ENCODE measurements at places on chromosomes 16 and 17. TPM values are rescaled to one million over a fixed set of nuclear protein-coding genes. Genes with fewer than 3 reads are reported as not detected.

DNA sequence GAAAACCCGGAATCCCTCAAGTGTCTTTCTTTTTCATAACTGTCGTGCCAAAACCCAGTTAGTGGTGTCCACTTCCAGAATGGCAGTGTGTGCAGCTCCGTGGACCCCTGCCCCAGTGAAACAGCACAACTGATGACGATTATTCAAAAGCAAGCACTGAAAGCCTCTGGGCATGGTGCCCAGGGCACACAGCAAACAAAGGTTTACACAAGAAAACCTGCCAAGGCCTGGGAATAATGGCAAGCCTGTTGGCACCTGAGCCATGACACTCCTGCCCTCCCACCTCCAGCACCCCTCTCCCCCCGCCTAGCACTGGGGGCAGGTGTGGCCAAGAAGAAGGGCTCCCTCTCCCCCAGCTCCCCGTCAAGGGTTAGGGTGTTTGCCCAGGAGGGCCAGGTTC lies 2.8 kb downstream of the PKMYT1 start:
- peaks cover 13% of the 10 kb centered on the region for H3K4me1 ChIP-seq
- H3K4me3 ChIP-seq, result no peak overlapping the region
- peaks cover 2% of the 10 kb centered on the region for H3K27me3 ChIP-seq
- no peaks in the 10 kb centered on the region for H3K36me3 ChIP-seq

ABCC12 gene
- 0.25 TPM for total RNA-seq

GRCh38 chr17:32117399-32117798 lies 24.9 kb upstream of the RHOT1 start:
- H3K27me3 ChIP-seq, result no peaks in the 10 kb centered on the region
- H3K4me3 ChIP-seq, result no peak overlapping the region
- H3K36me3 ChIP-seq, result no peaks in the 10 kb centered on the region
- H3K4me1 ChIP-seq, result no peaks in the 10 kb centered on the region
- H3K27ac ChIP-seq, result no peak overlapping the region
- DNase-seq, result no peak

C17orf50 gene
- not detected for total RNA-seq

PRSS53 gene
- total RNA-seq, result 0.51 TPM

DNA sequence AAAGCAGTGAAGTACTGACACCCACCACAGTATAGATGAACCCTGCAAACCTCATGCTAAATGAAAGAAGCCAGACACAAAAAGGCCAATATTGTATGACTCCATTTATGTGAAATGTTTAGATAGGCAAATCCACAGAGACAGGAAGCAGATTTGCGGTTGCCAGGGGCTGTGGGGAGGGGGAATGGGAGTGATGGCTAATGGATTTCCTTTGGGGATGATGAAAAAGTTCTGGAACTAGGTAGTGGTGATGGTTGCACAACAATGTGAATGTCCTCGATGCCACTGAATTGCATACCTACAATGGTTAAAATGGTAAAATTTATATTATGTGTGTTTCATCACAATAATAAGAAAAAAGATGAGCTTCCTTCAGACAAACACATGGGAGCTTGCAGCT lies 28.4 kb upstream of the WFIKKN2 start:
- H3K27me3 ChIP-seq, result no peaks in the 10 kb centered on the region
- peaks cover 53% of the 10 kb centered on the region for H3K4me1 ChIP-seq
- DNase-seq, result no peak

DNA sequence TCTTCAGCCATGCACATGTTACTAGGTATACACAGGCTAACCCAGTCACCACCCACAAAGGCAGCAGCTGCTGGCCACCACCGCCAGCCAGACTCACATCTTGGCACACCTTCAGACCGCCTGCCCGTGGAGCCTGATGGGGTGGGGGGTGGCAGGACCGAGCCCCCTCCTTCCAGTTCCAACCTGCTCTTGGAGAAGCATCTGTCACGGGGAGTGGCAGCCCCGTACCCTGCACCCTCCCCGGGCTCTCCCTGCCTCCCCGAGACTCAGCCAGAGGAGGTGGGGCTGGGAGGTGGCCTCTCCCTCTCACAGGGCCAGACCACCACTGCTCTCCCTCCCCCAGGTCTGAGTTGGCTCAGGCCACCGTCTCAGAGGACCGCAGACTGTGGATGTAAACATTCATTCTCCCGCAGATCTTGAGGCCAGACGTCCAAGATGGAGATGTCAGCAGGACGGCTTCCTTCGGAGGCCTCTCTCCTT lies 11.3 kb upstream of the RBFOX3 start:
- H3K27me3 ChIP-seq, result peaks cover 9% of the 10 kb centered on the region
- no peaks in the 10 kb centered on the region for H3K4me1 ChIP-seq
- no peak overlapping the region for H3K4me3 ChIP-seq

TPSAB1 gene
- 1.1 TPM for total RNA-seq

OSGIN1 gene
- total RNA-seq, result 47.2 TPM

DNA sequence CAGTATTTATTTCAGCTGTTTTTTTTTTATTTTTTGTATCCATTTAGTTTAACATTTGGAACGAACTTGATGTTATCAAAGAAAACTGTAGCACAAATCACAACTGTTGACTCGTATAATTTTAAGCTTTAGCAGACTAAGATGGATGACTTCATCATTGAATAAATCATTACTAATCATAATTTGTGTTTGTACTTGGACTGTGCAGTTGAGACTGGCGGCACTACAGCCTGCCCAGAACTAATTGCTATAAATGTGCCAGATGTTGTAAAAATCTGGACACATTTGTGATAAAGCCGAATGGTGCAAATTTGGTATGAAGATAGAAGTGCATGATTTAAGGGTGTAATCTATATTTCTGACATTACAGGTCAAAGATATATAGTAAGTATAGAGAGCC lies 897.7 kb upstream of the CDH8 start:
- H3K27me3 ChIP-seq, result no peaks in the 10 kb centered on the region
- no peak for DNase-seq
- H3K27ac ChIP-seq, result no peak overlapping the region

HP gene
- 13,922 TPM for total RNA-seq

DNA sequence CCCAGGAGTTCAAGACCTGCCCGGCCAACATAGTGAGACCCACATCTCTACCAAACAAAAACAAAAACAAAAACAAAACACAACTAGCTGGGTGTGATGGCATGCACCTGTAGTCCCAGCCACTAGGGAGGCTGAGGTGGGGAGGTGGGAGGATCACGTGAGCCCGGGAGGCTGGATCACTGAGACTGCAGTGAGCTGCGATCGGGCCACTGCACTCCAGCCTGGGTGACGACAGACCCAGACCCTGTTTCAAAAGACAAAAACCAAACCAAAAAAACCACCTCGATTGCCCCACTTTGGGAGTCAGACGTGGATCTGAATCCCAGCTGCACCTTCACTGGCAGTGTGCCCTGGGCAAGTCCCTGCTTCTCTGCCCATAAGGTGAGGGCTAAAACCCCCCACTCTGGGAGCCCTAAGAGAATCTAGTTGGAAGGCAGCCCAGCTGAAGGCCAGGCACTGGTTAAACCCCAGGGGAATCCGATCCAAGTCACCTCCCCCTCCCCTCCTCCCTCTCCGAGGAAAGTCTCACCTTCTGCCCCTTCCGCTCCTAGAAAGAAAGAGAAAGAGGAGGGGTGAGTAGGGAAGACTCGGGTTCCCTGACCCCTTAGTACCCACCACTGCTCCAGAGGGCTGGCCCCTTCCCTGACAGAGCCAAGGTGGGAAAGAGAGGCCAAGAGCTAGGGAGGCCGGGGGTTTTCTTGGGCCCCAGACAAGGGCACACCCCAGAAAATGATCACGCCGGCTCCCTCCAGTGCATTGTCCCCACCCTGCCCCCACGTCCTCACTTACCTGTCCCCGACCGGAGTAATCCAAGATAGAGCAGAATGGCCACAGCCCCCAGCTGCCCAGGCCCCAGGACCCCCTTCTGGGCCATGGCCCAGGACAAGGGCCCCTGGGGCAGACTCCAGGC lies 647 bp downstream of the PRSS8 start:
- H3K4me1 ChIP-seq, result peaks cover 3% of the 10 kb centered on the region
- DNase-seq, result no peak
- no peaks in the 10 kb centered on the region for H3K27me3 ChIP-seq

PPM1D gene
- total RNA-seq, result 6.4 TPM

KRT16 gene
- not detected for total RNA-seq

DNA sequence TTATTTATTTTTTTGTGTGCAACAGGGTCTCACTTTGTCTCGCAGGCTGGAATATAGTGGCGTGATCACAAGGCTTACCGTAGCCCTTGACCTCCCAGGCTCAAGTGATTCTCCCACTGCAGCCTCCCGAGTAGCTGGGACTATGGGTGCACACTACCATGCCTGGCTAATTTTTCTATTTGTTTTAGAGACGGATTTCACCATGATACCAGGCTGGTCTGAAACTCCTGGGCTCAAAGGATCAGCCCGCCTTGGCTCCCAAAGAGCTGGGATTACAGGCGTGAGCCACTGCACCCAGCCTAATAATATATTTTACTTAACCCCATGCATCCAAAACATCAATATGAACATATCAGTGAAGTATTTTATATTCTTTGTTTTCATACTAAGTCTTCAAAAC lies 2.0 kb downstream of the CCDC200 start:
- no peaks in the 10 kb centered on the region for H3K36me3 ChIP-seq
- H3K27me3 ChIP-seq, result no peaks in the 10 kb centered on the region
- H3K4me3 ChIP-seq, result no peak overlapping the region

PIMREG gene
- total RNA-seq, result not detected

PRAC1 gene
- total RNA-seq, result not detected

- no peak overlapping the region for H3K4me3 ChIP-seq
- no peak overlapping the region for H3K27ac ChIP-seq
- H3K4me1 ChIP-seq, result no peaks in the 10 kb centered on the region
Observed at GRCh38 chr17:21164620-21165019, 37.9 kb downstream of the DHRS7B start.

SYCE1L gene
- not detected for total RNA-seq

DNA sequence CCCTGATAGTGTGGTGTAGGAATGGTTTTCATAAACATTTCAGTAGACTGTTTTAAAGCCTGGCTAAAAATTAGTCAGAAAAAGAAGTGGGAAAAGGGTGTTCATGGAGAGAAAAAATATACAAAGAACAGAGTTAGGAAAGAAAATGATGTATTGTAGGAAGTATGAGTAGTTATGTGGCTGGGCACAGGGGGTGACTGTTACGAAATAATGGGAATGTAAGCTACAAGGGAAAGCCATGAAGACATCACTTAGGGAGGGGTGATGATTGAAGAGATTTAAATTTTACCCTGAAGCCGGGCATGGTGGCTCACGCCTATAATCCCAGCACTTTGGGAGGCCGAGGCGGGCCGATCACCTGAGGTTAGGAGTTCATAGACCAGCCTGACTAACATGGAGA lies 55.3 kb downstream of the NUP88 start:
- peaks cover 3% of the 10 kb centered on the region for H3K36me3 ChIP-seq
- no peaks in the 10 kb centered on the region for H3K27me3 ChIP-seq
- H3K27ac ChIP-seq, result no peak overlapping the region
- H3K4me3 ChIP-seq, result no peak overlapping the region
- no peaks in the 10 kb centered on the region for H3K4me1 ChIP-seq
- DNase-seq, result no peak

CRISPLD2 gene
- 3.4 TPM for total RNA-seq

ZG16 gene
- total RNA-seq, result 2.7 TPM

TMEM100 gene
- total RNA-seq, result 0.09 TPM

- no peak overlapping the region for H3K27ac ChIP-seq
- H3K36me3 ChIP-seq, result no peaks in the 10 kb centered on the region
- no peaks in the 10 kb centered on the region for H3K27me3 ChIP-seq
- no peaks in the 10 kb centered on the region for H3K4me1 ChIP-seq
- no peak overlapping the region for H3K4me3 ChIP-seq
- DNase-seq, result no peak
Observed at GRCh38 chr16:60989592-60989991, 1046.6 kb downstream of the CDH8 start.

TLCD3B gene
- total RNA-seq, result not detected

GRCh38 chr16:75038036-75038858 lies 39.4 kb downstream of the ZNRF1 start:
- peaks cover 2% of the 10 kb centered on the region for H3K4me1 ChIP-seq
- no peaks in the 10 kb centered on the region for H3K36me3 ChIP-seq
- no peak overlapping the region for H3K27ac ChIP-seq
- no peaks in the 10 kb centered on the region for H3K27me3 ChIP-seq

AXIN1 gene
- 10.3 TPM for total RNA-seq

DNA sequence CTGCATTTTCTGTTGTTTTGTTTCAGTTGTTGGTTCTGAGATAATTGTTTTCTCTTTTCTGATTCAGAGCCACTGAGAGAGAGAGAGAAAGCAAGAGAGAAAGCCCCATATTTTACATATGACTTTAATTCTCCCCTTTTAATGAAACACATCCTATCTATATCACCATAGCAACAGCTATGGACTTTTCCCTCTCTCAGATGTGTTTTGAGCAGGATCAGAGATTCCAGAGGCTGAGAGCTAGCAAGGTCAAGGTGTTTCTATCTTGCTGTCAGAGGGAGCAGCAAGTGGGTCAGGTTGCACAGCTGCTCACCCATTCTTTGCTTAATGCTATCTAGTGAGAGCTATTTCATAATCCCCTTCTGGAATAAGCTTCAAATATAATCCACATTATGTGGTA lies 415.9 kb downstream of the CA10 start:
- no peak overlapping the region for H3K27ac ChIP-seq
- H3K27me3 ChIP-seq, result no peaks in the 10 kb centered on the region
- H3K36me3 ChIP-seq, result no peaks in the 10 kb centered on the region
- no peaks in the 10 kb centered on the region for H3K4me1 ChIP-seq
- no peak for DNase-seq
- H3K4me3 ChIP-seq, result no peak overlapping the region

FBXO39 gene
- total RNA-seq, result 0.05 TPM

ALOX12B gene
- not detected for total RNA-seq

DNA sequence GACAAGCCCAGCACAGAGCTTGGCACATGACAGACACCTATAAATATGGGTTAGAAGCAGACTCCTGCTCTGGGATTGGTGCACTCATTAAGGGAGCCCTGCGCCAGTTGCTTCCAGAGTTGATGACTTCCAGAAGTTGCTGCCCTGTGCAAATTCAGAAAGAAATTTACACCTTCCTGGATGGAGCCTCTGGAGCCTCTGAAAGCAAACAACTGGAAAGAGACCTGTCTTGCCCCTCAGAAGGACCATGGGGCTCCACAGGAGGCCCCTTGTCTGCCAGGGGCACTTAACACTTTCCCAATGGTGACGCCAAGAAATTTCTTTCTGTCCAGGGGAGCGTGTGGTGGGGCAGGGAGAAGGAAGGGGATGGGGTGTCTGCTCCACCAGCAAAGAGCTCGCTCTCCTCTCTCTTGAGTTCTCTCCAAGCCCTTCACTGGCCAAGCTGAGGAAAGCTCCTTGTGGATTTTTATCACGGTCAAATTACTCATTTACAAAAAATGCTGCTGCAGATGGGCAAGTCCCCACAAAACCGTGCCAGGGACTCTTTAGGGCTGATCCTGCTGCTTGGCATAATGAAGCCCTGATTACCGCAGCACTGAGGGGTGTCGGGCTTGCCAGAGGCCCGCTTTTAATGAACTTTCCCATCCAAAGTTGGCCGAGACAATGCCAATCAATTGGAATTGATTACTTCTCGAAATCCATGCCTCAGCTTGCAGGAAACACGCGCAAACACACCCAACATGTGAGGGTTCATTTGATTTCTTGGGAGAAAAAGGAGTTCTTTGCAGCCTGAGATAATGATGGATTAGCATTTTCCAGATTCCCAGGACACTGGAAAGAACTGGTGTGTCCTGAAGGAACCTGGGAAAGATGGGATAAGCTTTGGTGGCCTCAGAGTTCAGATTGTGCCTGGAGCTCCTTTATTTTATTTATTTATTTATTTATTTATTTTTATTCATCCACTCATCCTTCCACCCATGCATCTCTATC lies 583.6 kb upstream of the CDH5 start:
- H3K27me3 ChIP-seq, result no peaks in the 10 kb centered on the region
- no peak overlapping the region for H3K27ac ChIP-seq
- DNase-seq, result no peak
- no peak overlapping the region for H3K4me3 ChIP-seq

- no peaks in the 10 kb centered on the region for H3K27me3 ChIP-seq
- peaks cover 18% of the 10 kb centered on the region for H3K4me1 ChIP-seq
- DNase-seq, result no peak
- no peak overlapping the region for H3K4me3 ChIP-seq
Observed at GRCh38 chr17:82388223-82388921, 16.8 kb downstream of the UTS2R start.

TPSG1 gene
- total RNA-seq, result not detected

TBC1D3 gene
- total RNA-seq, result 3.8 TPM

Data from liver (tissue), 10 donors.